ENCODE measurements at places on chromosomes 5 and 9.

DNA sequence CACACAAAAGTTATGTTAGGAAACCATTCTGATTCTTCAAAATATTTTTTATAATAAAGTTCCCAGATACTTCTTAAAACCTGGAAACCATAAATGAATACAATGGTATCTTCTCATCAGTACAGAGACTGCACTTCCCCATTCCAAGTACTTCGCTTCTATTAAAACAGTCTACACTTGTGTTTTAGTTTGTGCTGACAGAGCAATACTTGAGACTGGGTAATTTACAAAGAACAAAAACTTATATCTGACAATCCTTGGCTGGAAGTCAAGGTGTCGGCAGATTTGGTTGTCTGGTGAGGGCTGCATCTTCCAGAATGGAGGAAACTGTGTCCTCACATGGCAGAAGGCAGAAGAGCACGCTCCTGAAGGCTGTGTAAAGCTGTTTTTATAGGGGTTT is 70.1 kb downstream of the RFX3 start:
- no peak for ATAC-seq

DNA sequence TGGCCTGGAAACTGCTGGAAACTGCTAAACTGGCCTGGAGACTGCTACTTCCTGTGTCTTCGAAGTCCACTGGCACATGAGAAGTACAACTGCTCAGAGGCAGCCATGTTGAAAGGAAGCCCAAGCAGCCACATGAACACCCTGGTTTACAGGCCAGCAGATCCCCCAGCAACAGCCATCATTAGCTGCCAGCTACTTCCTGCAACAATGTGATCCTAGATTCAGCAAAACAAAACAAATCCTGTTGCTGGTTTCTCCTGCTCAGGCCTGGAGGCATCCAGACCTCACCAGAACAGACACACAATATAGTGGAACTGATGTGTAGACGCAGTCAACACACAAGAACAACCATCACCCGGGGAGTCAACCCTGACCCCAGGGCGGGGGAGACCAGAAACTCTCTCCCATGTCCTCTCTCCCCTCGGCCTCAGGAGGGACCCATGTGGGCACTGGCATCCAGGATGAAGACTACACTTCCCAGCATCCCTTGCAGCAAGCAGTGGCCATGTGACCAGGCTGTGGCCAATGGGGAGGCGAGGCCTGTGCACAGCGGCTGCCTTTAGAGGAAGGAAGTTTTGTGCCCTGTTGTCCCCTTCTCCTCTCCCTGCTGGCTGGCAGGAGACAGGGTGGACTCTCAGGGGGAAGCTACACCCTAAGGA is 9.2 kb upstream of the LCN15 start:
- ATAC-seq = peak; percentile 86

- ATAC-seq = peak; percentile 55
Observed at GRCh38 chr5:163915481-163915961, 410.1 kb downstream of the MAT2B start.

- no peak for ATAC-seq
Observed at GRCh38 chr9:91085517-91086291, 276.0 kb downstream of the AUH start.

DNA sequence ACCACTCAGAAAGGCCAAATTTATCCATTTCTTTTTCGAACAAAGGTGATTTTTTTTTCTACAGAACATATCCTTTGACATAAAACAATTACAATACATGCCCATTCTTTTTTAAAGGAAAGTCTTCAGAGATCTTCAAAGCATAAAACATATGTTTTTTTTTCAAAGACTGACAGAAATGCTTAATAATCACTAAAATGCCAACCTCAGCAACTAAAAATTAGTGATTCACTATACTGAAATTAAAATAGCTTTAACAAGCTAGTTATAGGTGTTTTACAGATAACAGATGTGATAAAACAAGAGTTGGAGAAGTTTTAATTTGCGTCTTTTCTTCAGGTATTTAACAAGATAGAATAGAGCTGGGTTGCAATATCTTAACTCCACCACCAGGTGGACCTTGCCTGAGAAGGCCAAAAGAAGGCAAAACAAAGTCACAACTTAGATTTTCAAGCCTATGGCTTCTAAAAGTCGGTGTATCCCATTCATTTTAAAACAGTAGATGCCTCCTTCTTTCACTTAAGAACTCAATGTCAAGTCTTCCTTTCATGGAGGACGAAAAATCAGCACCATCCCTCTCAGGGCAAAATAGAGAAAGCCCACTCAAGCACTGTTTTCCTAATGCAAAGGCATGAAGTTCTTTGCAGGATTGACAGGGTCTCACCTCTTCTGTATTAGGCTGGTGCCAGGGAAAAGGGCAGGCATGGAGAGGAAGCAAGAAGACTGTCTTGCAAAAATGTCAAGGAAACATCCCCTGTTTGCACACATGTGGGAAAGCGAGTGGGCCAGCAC is 31.1 kb upstream of the CPLX2 start:
- no peak for ATAC-seq

DNA sequence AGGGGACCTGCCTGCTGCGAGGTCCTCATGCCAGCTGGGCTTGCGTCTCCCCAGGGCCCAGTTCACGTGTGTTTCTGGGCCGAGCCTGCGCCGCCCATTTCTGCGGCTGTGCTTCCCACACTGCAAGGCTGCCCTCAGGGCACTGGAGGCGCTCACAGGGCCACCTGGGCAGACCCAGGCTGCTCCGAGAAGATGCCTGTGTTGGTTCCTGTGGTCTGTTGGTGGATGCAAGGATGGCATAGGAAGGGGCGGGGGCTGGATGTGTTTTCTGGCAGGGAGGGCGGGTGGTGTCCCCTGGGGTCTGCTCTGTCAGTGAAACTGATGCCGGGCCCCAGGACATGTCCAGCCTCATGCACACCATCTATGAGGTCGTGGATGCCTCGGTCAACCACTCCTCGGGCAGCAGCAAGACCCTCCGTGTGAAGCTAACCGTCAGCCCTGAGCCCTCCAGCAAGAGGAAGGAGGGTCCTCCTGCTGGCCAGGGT is 25.9 kb downstream of the NKD2 start:
- ATAC-seq = no peak

GRCh38 chr5:21236971-21237427 is 1249.0 kb upstream of the CDH18 start:
- no peak for ATAC-seq

- no peak for ATAC-seq
Observed at GRCh38 chr9:93225417-93225816, 41.5 kb downstream of the WNK2 start.

DNA sequence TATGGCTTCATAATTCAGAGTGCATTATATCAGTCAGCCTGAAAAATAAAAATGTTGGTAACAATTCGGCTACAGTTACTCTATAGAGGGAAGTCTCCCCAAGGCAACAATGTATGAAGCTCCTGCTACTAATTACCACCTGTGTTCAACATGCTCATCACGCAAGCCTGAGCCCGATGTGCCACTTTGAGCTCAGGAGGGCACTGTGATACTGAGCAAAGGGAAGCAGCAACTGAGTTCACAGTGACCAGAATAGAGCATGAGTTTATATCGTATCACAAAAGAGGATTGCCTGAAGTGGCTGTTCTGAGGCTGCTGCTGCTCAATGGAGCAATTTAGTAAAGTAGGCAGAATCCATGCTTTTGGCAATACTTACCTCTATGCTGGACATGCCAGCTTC is 202.0 kb upstream of the HAPLN1 start:
- no peak for ATAC-seq

GRCh38 chr9:96418920-96419690 is 935 bp upstream of the ZNF367 start:
- peak; percentile 62 for ATAC-seq

- ATAC-seq = no peak
Observed at GRCh38 chr5:154421868-154422267, 23.9 kb upstream of the SAP30L start.

GRCh38 chr5:684751-685216 is 8.4 kb downstream of the TPPP start:
- no peak for ATAC-seq

- no peak for ATAC-seq
Observed at GRCh38 chr5:58458743-58459145, 1.1 kb downstream of the PLK2 start.

DNA sequence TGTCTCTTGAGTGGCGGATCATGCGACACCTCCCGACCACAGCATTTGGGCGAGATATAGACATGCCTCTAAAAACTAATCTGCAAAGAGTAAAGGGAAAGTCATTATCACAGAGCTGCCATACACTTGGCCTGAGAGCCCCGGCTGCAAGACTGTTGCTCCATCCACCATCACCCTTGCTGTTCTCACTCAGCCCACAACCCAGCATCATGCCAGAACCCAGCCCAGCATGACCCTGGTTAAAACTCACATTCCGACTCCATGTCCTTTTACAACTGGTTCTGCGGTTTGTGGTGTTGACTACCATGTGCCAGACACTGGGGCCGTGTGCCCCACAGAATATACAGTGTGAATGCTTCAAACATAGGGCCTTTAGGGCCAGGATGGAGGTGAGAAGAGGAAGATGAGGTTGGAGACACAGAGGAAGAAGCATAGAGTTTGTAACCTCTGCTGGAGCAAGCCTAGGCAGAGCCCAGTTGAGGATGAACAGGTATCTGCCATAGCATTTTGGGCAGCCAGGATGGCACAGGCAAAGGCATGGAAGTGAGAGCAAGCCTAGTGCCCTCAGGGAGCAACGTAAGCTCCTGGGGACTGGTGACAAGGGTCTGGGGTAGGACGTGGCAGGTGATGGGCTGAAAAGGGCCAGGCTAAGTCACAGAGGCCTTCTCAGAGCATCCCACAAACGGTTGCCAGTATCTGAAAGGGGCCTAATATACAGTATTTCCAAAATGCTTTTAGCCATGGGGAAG is 37.5 kb upstream of the SMU1 start:
- no peak for ATAC-seq

All from SK-N-SH treated with all-trans-retinoic acid at 6 μM for 48 hours (cell line).